ENCODE measurements at places on chromosomes 3 and 15.

DNA sequence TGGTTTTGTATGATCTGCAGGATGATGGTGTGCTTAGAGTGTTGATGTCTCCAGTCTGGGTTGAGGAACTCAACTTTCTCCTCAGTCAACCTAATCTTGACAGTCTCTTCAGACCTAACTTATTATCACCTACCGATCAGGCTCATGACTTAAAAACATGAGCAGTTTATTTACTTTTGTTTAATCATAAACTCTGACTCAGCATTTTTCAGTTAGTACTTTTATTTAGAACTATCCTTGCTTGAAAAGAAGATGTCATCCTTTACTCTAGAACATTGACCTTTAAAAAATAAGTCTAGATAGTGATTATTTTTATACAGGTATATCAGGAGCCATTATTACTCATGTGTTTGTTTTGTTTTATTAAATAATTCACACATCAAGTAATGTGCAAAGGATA lies 414.8 kb downstream of the AGBL1 start:
- no peak for DNase-seq

GRCh38 chr15:99580076-99580475 lies 14.3 kb downstream of the MEF2A start:
- DNase-seq: no peak

DNA sequence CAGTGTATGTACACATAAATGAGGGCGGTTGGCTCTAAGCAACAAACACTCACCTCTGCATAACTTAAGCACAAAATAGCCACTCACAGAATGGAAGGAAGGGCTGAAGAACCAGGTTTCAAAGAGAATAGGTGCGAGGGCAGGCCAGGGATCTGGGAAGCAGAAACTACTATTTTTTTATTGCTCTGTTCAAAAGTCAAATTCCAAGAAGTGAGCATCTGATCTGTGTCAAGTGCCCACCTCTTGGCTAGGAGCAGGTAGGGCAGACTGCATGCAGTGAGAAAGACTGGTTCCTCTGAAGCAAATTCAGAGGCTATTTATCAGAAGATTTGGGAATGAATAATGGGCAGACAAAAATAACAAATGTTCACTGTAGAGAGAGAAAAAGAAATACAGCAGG lies 336.4 kb upstream of the CTNNB1 start:
- no peak for DNase-seq

GRCh38 chr3:192927016-192927415 lies 9.4 kb upstream of the MB21D2 start:
- no peak for DNase-seq

DNA sequence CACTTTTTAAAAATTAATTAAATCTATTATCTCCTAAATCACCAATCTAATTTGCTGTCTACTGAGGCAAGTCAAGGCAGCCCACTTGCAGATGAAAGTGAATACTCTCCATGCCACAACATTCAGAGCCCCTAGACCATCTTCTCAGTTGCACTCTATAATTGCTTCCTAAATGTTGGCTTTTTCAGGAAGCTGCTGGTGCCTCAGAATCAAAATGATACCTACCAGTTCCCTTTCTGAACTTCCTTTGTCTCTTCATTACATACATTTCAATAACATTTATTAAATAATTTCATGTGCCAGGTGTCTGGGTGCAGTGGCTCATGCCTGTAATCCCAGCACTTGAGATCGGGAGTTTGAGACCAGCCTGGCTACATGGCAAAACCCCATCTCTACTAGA lies 124.1 kb downstream of the SERPINI1 start:
- DNase-seq: no peak

- no peak for DNase-seq
Measured at GRCh38 chr15:51774916-51775315, 23.5 kb downstream of the TMOD2 start.

GRCh38 chr3:32556332-32556731 lies 14.3 kb downstream of the DYNC1LI1 start:
- no peak for DNase-seq

DNA sequence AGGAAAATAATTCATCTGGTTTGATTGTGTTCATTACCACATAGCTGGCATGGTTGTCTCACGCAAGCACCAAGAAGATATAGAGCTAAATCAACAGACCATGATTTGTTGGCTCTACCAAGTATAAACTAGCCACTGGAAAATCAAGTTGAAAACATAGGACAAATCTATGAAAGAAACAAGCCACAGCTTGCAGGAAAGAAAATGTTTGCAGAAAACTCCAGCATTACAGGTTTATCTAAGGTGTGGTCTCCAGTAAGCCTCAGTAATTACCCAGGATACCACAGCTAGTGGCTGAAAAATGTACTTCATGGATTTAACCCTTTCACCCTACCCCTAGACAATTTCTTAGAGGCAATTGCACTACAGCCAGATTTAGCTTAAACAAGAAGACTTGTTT lies 340.6 kb downstream of the SOX2 start:
- no peak for DNase-seq

- no peak for DNase-seq
Measured at GRCh38 chr3:141255137-141255845, 23.7 kb downstream of the PXYLP1 start.

DNA sequence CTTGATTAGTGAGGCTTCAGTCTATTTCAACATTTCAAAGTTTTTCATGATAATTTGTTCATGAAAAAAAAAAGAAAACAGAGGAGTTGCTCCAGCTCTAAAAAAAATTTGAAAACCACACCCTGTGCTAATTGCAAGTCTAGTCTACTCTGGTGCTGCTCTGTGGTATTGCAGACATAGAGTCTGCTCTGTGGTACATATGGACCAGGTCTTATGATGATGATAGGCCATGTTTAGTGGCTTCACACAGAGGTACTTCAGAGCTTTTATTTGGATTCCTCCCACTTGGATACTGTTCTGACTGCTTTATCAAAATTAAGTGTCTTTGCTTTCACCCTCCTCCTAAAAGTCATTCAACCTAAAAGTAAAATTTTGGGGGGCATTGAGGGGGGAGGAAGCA lies 160.8 kb downstream of the ALCAM start:
- no peak for DNase-seq

DNA sequence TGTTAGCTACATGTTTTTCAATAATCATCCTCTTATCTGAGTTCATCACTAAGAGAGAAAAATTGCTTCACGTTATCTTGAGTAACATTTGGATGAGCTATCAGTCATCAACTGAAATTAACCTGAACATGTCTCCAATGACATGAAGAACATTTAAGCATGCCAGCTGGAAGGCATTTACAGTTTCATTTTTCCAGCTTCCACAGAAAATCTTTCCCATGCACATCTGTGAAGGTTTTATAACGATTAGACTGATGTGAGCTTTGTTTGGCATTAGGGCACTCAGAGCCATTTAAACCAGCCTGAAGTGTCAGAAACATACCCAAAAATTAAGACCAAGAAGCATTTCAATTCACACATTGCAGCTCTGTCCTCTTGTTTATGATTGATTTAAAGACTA lies 235.8 kb upstream of the ARHGEF26 start:
- DNase-seq: no peak

- no peak for DNase-seq
Measured at GRCh38 chr3:149401212-149401925, 23.9 kb upstream of the TM4SF1 start.

DNA sequence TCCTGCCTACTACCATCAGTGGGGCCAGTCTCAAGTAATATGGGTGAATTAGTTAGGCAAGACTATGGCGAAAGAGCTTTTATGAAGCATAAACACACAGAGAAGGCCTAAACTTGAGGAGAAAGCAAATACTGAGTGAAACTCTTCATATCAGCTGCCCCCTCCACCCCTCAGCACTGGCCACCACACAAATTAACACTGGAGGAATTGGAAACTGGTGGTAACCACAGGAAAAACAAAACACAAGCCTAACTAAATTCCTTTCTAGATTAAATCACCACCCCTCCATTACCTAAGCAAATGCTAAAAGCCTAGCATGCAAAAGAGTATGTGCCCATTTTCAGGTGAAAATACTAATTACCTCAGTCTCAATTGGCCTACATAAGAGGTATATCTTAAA lies 774.7 kb upstream of the NECTIN3 start:
- no peak for DNase-seq

GRCh38 chr3:150270883-150271590 lies 137.1 kb upstream of the TSC22D2 start:
- DNase-seq: no peak

- no peak for DNase-seq
Measured at GRCh38 chr15:66706225-66706732, 4.2 kb downstream of the SMAD6 start.

DNA sequence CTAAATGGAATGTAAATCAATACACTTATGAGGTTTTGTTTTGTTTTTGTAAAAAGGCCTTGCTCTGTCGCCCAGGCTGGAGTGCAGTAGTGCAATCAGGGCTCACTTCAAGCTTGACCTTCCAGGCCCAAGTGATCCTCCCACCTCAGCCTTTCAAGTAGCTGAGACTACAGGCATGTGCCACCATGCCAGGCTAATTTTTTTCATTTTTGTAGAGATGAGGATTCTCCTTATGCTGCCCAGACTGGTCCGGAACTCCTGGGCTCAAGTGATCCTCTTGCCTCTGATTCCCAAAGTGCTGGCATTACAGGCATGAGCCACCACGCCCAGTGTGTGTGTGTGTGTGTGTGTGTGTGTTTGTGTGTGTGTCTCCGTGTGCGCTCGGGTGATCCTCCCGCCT lies 1.3 kb upstream of the TRIP4 start:
- no peak for DNase-seq

GRCh38 chr15:31270767-31271166 lies 55.9 kb upstream of the KLF13 start:
- DNase-seq: no peak

- no peak for DNase-seq
Measured at GRCh38 chr3:108380128-108380795, 83.9 kb downstream of the HHLA2 start.

- DNase-seq: no peak
Measured at GRCh38 chr15:29590701-29591100, 231.6 kb downstream of the TJP1 start.

GRCh38 chr3:69435274-69436265 lies 49.7 kb upstream of the FRMD4B start:
- DNase-seq: no peak

- no peak for DNase-seq
Measured at GRCh38 chr3:33775363-33775762, 23.1 kb upstream of the PDCD6IP start.

- no peak for DNase-seq
Measured at GRCh38 chr3:56361731-56362130, 106.5 kb downstream of the ERC2 start.

DNA sequence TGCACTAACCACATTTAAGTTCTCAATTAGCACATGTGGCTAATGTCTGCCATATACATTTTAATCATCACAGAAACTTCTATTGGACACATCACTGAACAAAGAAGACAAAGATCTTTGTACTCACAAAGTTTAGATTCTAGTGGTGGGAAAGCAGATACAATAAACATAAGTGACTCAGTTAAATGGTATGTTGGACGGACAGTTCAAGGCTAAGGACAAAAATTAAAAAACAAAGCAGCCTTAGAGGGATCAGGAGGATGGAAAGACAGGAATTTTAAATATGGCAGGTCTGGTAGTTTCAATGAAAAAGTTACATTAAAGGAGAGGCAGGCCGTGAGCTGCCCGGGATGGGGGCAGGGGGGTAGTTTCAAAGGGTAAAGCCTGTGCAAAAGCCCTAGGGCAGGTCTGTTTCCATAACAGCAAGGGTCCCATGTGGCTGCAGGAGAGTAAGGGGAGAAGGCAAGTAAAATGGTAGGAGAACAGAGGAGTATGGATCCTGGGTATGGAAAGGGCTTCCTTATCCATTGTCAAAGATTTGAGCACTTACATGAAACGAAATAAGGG lies 220.7 kb downstream of the FHIT start:
- DNase-seq: no peak

DNA sequence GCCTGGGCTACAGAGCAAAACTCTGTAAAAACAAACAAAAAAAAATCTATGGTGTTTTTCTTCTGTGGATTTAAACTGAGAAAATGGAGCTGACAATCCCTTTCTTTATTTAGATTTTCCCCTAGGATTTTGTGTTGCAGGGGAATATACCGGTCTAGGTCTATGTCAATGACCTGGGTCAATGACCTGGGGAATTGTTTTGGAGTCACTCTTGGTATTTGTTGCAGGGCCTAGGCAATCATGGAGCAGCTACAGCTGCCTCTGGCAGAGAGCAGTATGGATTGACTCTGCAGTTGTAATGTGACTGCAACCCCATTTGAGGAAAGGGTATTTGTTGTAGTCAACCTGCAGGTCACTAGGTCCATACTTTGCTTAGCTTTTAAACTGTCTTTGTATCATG lies 37.6 kb upstream of the SLC7A14 start:
- DNase-seq: no peak

GRCh38 chr3:106880206-106880605 lies 497.0 kb upstream of the CCDC54 start:
- DNase-seq: no peak

Data from activated CD8-positive, alpha-beta memory T cell treated with anti-CD3 and anti-CD28 coated beads for 1 hour (primary cell).